ENCODE measurements at places on chromosomes 2 and 18.

- no peak for DNase-seq
Measured at GRCh38 chr2:237729681-237730475, 68.7 kb upstream of the RBM44 start.

DNA sequence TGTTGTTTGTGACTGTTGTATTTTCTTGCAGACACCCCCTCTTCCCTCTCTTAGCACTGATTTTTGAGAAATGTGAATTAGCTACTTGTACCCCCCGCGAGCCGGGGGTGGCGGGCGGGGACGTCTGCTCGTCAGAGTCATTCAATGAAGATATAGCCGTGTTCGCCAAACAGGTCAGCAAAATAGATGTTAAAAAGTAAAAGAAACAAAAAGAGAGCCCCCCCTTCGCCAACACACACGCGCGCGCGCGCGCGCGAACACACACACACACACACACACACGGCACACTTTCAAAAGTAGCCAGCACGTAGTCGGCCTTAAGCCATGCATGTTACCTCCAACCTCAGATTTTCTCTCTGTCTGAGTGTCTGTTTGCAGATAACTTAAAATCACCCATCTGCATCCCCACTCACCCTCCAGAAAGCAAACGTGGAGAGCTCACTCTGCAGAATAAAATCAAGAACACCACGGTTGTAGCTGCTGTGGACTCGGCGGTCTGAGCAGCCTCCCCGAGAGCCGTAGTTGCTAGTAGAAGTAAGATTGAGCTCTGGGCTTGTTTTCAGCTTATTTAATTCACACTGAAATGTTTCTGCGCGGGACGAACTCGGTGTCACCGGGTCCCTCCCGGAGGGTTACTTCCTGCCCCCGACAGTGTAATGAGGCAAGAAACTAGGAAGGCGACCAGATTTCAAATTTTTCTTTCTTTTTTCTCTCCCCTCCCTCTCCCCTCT lies 5.1 kb downstream of the MEIS1 start:
- DNase-seq, result peak; percentile 46

DNA sequence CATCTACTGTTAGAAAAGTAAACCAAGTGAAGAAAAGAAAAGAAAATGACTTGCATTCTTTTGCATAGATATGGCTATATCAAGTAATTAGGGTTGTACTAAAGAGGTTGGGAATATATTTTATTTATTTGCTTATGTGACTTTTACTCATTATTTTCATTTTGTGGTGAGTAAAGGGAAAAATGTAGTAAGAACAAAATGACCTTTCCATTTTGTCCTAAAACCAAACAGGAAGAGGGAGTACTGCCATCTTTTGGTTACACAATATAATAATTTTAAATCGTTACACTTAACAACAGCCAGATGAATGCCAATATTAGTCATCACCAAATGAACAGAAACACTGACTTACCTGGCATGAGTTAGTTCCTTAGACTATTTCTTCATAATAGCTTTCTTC lies 47.3 kb upstream of the NDUFV2 start:
- no peak for DNase-seq

DNA sequence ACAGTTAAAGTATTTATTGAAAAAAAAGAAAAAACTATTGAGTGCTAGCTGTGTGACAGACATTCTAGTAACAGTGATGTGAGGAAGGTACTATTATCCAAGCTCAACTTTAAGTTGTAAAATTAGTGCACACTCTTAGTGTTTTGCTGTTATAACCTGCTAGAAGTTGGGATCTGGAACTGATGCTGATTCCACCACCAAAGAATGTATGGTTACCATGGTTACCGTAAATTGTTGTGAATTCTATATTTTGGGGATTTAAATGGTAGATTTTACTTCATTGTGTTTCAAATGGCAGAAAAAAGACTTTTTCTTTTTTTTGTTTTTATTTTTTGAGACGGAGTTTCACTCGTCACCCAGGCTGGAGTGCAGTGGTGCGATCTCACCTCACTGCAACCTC lies 5.3 kb downstream of the AGFG1 start:
- DNase-seq, result no peak

- no peak for DNase-seq
Measured at GRCh38 chr2:213932-214693, 49.7 kb downstream of the SH3YL1 start.

DNA sequence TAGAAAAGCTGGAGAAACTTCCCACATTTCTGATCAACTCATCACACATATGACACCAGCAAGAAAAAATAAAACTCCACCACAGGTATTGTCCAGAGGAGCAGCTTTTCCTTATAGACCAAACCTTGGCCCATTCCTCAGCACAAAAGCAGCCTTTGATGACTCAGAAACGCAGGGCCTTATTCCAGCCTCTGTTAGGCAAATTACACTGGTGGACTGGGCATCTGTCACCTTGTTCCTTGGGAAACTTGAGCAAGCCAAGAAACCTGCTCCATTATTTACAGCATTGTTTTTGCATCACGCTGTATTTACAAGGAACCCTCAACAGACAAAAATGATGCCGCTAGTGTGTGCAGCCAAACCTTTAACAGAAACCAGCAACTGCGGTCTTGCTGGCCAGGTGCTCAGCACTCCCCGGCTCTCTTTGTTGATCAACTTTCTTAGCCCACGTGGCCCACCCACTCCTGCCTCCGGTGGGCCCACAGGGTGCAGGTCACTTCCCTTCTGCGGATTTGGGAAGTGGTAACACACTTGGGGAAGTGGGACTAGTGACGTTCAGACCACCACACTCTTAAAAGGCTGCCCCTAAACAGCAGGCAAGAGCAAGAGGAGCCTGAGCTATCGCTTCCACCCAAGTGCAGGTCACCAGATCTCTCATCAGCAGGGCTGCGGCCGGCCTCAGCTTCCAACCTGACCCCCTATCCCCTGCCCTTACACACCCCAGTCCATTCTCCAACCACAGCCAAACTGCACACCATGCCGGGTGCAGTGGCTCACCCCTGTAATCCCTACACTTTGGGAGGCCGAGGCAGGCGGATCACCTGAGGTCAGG lies 1.5 kb downstream of the AP1S3 start:
- peak; percentile 13 for DNase-seq

DNA sequence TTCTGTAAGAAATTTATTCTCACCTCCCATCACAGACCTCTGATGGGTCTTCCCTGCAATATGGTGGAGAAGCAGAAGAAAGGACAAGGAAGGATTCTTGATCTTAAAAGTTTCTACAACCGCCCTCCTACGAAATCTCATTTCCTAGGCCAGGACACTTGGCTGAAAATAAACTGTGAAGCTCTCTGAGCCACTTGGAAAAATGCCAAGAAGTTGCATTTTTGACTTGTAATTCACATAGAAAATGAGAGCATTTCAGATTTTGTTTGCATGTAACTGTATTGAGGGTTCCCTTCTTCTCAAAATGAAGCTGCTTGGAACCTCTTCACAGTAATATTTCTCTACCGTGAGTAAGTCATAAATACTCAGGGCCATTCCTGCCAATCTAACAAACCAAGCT lies 458.3 kb upstream of the SLC14A2 start:
- DNase-seq, result no peak

- no peak for DNase-seq
Measured at GRCh38 chr18:25446972-25447371, 95.0 kb upstream of the ZNF521 start.

GRCh38 chr2:146228466-146229058 lies 1616.3 kb upstream of the ACVR2A start:
- no peak for DNase-seq

DNA sequence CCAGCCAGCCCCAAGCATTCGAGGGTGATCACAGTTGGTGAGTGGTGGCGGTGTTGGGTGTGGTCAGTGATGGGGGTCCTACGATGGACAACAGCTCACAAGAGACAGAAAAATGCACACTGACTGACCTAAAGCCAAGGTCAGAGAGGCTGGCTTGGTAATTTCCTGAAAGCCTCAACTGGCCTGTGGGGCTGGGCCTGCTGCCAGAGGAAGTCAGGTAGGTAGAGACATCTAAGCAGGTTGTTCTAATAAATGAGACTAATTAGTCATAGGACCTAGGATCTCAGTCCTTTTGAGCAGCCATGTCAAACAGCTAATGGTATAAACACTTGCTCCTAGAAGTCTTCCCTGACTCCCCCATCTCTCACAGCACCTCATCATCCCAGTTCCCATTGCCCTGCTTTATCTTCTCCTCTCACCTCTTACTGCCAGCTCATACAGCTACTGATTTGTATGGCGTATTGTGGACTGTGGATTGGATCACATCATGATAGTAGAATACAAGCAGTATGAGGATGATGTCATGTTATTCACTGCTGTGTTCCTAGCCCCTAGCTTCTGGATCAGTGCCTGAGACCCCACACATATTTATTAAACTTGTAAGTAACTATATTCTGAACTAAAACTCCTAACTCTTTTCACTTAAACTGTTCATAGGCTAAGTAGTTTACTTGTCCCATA lies 262.9 kb upstream of the KLHL29 start:
- DNase-seq, result no peak

DNA sequence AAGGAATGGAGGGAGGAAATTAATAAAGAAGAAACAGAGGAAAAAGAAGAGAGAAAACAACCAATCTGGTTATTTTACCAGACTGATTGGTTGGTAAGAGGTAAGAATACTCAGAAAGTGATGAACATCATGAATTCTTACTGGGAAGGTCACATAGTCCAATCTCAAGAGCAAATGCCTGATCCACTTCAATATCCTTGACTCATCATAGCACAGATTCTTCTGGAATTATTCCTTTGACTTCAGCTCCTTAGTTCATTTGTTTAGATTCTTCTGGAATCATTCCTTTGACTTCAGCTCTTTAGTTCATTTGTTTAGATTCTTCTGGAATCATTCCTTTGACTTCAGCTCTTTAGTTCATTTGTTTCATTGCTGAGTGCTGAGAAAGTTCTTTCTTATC lies 2030.6 kb upstream of the CELF4 start:
- no peak for DNase-seq

GRCh38 chr2:163210430-163210918 lies 371.9 kb upstream of the KCNH7 start:
- no peak for DNase-seq

DNA sequence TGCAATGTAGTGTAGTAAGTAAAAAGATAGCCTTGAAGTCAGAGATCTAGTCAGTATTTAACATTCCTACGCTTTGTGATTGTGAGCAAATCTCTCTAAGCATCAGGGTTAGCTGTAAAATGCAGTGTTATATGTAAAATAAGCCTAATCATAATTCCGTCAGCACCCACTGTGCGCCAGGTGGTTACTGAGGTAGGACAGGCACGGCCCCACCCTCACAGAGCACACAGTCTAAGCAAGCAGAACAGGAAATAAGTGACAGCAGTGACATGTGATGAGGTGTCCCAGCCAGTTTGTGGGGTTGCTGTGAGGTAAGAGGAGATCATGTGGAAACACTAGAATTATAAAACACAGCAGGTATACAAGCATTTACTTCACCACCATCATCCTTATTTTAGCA lies 267.1 kb downstream of the ICOS start:
- DNase-seq, result no peak

DNA sequence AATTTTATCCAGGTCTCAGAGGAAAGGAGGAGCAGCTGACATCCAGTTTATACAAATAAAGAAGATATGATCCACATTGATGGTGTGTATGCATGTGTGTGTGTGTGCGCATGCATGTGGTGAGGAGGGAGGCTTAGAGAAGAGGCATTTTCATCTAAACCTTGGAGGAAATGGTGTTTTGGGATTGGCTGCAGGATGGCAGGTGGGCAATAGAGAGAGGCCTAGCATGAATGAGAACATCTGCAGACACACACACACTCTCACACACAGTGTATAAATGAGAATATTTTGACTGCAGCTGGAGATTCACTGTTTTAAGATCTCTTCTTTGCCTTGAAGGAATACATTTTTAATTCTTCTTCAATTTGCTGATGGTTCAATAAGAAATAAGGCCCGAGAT lies 61.7 kb upstream of the TMEM17 start:
- DNase-seq, result no peak

- no peak for DNase-seq
Measured at GRCh38 chr2:178450524-178450773, 526 bp downstream of the PRKRA start.

GRCh38 chr2:71839826-71840225 lies 307.8 kb downstream of the CYP26B1 start:
- DNase-seq, result no peak

DNA sequence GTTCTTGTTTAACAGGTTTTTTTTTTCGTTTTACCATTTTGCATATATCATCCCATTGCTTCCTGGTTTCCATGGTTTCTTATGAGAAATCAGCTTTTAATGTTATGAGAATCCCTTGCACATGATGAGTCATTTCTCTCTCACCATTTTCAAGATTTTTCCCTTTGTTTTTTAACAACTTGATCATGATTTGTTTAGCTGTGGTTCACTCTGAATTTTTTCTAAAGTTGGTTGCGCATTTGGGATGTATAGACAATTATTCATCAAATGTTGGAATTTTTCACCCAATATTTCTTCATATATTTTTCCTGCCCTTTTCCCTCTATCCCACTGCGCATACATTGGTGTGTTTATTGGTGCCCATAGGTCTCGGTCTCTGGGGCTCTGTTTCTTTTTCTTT lies 42.4 kb upstream of the BIN1 start:
- no peak for DNase-seq

DNA sequence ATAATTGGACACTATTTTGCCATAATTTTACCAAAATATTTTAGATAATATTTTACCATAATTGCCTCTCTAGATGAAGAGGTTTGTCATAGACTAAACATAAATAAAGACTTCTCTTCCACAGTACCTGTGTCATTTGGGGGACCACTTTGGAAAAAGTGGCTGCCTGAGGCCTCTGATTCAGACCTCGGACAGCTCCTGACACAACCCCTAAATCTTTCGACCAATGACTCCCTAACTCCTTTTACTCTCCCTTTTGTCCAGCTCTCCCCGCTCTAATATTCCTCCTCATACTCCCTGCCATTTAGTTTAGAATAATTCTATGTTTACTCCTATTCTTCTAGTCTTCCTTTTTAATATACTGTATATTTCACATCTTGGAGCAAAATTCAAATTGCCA lies 36.0 kb upstream of the UBE2E3 start:
- no peak for DNase-seq

GRCh38 chr2:222176890-222177289 lies 121.9 kb downstream of the PAX3 start:
- DNase-seq, result peak; percentile 37

- DNase-seq, result peak; percentile 55
Measured at GRCh38 chr18:23689031-23689615, at the start of gene LAMA3. Gene LAMA3, plus strand, starts transcription at chr18:23689453. Its CDS starts 231 bp downstream, at chr18:23689684.

- DNase-seq, result no peak
Measured at GRCh38 chr18:57951117-57951796, 92.8 kb upstream of the NEDD4L start.

- no peak for DNase-seq
Measured at GRCh38 chr18:62885804-62886203, 170.5 kb downstream of the PHLPP1 start.

DNA sequence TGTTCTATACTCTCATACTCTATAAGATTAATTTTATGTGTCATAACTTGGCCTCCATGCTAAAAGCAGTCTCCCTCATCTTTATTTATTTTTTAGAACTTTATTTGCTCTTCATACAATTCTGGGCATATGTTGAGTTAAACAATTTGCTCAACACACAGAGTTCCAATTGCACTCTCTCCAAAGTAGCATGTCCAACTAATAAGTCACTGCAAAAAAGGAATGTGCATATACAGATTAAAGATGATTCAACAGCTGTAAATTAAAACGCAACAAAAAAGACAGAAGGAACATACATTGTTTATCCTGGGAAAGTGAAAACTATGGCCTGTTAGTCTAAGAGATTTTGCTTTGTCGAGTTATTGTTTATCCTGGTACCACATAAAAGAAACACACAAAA lies 277.7 kb upstream of the ACVR2A start:
- DNase-seq, result no peak

GRCh38 chr2:113176696-113177355 lies 3.1 kb downstream of the PSD4 start:
- DNase-seq, result no peak

- DNase-seq, result no peak
Measured at GRCh38 chr2:46518861-46519260, 39.5 kb downstream of the TMEM247 start.

- no peak for DNase-seq
Measured at GRCh38 chr18:69559604-69560003, 158.9 kb downstream of the DOK6 start.

Measured in ELF-1 (cell line).